Neural crest cell (in vitro differentiated cells): ENCODE measurements at places on chromosomes 5 and 9.

DNA sequence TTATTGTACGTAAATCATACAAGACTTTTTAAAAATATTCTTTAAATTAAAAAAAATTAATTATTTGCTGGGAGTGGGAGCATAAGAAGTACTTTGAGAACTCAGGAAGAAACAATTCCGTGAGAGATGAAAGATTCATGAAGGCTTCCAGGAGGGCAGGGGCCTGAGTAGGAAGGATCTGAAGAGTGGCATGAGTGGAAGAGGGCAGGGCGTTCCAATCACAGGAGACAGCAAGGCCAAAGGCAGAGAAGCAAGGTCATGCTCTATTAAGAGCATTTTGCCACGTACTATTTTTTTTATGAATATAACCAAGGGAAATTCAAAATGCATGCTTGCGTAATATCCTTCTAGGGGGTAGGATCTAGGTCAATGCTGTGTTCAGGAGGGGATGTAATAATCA, 265.5 kb downstream of the ZNF608 start:
- peaks cover 15% of the 10 kb centered on the region for H3K36me3 ChIP-seq
- no peak overlapping the region for H3K4me3 ChIP-seq
- no peak for DNase-seq
- no peaks in the 10 kb centered on the region for H3K27me3 ChIP-seq

- no peak overlapping the region for H3K27ac ChIP-seq
- H3K4me1 ChIP-seq, result no peaks in the 10 kb centered on the region
- no peaks in the 10 kb centered on the region for H3K27me3 ChIP-seq
- no peaks in the 10 kb centered on the region for H3K36me3 ChIP-seq
Observed at GRCh38 chr5:14895301-14895700, 23.7 kb upstream of the ANKH start.

DNA sequence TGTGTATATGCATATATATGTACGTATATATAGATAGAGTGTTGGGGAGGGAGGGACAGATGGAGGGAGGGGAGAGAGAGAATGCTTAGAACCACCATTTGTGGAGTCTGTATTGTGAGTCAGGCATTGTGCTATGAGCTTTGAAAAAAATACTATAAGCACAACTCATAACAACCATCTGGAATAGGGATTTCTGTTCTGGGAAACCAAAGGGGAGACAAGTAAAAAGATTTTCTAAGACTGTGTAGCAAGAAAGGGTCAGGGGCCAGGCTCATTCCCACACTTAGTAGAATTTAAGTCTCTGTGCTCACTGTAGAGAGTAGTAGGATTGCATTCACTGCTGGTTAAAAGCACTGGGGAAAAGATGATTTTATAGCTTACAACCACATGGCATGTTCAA, 202.3 kb upstream of the SGCD start:
- peaks cover 12% of the 10 kb centered on the region for H3K27me3 ChIP-seq
- H3K4me3 ChIP-seq, result no peak overlapping the region
- H3K27ac ChIP-seq, result no peak overlapping the region
- H3K4me1 ChIP-seq, result no peaks in the 10 kb centered on the region

DNA sequence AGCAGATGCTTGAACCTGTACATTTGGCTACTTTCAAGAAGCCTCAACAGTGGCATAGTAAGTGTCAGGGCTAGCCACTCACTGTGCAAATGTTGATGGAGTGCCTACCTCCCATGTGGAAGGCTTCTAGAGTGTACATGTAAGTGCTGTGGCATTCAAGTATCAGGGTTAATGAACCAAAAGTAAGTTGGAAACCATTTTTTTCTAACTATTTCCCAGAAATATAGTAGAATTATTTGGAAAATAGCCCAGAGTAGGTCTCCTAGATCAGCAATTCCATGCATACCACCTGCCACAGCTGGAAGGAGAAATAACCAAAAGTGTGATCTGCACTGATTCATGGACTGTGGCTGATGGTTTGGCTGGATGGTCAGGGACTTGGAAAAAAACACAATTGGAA, 53.3 kb downstream of the FOXD1 start:
- no peak overlapping the region for H3K27ac ChIP-seq
- H3K36me3 ChIP-seq, result no peaks in the 10 kb centered on the region
- no peaks in the 10 kb centered on the region for H3K4me1 ChIP-seq
- DNase-seq, result no peak

- no peak for DNase-seq
- no peaks in the 10 kb centered on the region for H3K36me3 ChIP-seq
- H3K27ac ChIP-seq, result no peak overlapping the region
- peaks cover 11% of the 10 kb centered on the region for H3K4me1 ChIP-seq
- no peak overlapping the region for H3K4me3 ChIP-seq
Observed at GRCh38 chr9:133587051-133587450, 22.1 kb downstream of the FAM163B start.

- no peaks in the 10 kb centered on the region for H3K36me3 ChIP-seq
- peaks cover 33% of the 10 kb centered on the region for H3K4me1 ChIP-seq
- no peak overlapping the region for H3K4me3 ChIP-seq
- peaks cover 3% of the 10 kb centered on the region for H3K27me3 ChIP-seq
- no peak for DNase-seq
- no peak overlapping the region for H3K27ac ChIP-seq
Observed at GRCh38 chr9:128054087-128054486, 13.0 kb downstream of the NAIF1 start.

- peaks cover 9% of the 10 kb centered on the region for H3K4me1 ChIP-seq
- H3K4me3 ChIP-seq, result no peak overlapping the region
- no peaks in the 10 kb centered on the region for H3K27me3 ChIP-seq
- peaks cover 7% of the 10 kb centered on the region for H3K36me3 ChIP-seq
Observed at GRCh38 chr5:134135091-134135655, 20.7 kb downstream of the TCF7 start.

GRCh38 chr5:126909856-126910255, 120.5 kb downstream of the MARCHF3 start:
- H3K4me1 ChIP-seq, result peaks cover 5% of the 10 kb centered on the region
- peaks cover 35% of the 10 kb centered on the region for H3K36me3 ChIP-seq
- H3K27ac ChIP-seq, result no peak overlapping the region
- no peaks in the 10 kb centered on the region for H3K27me3 ChIP-seq
- H3K4me3 ChIP-seq, result no peak overlapping the region
- no peak for DNase-seq

GRCh38 chr5:92838253-92838652, 742.8 kb downstream of the NR2F1-AS1 start:
- H3K4me3 ChIP-seq, result no peak overlapping the region
- H3K36me3 ChIP-seq, result peaks cover 18% of the 10 kb centered on the region
- DNase-seq, result no peak

GRCh38 chr5:101159006-101159405, 255.9 kb upstream of the ST8SIA4 start:
- H3K27me3 ChIP-seq, result no peaks in the 10 kb centered on the region
- DNase-seq, result no peak
- no peak overlapping the region for H3K27ac ChIP-seq
- H3K4me3 ChIP-seq, result no peak overlapping the region
- H3K36me3 ChIP-seq, result no peaks in the 10 kb centered on the region

DNA sequence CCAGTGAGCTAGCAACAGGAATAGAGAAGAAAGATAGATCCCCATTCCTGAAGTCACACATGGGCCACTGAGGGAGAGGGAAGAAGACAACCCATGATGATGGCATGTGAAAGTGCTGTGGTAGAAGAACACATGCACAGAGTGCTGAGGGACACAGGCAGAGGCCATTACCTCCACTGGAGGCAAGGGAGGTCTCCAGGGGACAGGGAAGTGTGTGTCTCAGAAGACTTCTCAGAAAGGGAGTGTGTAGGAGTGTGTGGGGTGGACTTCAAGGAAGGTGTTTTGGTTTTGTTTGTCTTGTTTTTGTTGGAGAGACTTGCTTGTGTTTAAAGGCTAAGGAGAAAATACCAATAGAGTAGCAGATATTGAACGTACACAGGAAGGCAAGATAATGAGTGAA, 77.0 kb upstream of the SMARCA2 start:
- DNase-seq, result no peak
- no peaks in the 10 kb centered on the region for H3K36me3 ChIP-seq
- H3K27me3 ChIP-seq, result peaks cover 9% of the 10 kb centered on the region
- H3K4me1 ChIP-seq, result no peaks in the 10 kb centered on the region
- H3K4me3 ChIP-seq, result no peak overlapping the region
